Esophagus muscularis mucosa (tissue), 4 donors: ENCODE measurements at places on chromosomes 12 and 14. TPM values are rescaled to one million over a fixed set of nuclear protein-coding genes. Genes with fewer than 3 reads are reported as not detected.

The BCL2L14 gene
- not detected for total RNA-seq

The CLEC2D gene
- 3.7 TPM for total RNA-seq

GRCh38 chr12:49345051-49345824 is 1.4 kb upstream of the DNAJC22 start:
- no peak for DNase-seq

DNA sequence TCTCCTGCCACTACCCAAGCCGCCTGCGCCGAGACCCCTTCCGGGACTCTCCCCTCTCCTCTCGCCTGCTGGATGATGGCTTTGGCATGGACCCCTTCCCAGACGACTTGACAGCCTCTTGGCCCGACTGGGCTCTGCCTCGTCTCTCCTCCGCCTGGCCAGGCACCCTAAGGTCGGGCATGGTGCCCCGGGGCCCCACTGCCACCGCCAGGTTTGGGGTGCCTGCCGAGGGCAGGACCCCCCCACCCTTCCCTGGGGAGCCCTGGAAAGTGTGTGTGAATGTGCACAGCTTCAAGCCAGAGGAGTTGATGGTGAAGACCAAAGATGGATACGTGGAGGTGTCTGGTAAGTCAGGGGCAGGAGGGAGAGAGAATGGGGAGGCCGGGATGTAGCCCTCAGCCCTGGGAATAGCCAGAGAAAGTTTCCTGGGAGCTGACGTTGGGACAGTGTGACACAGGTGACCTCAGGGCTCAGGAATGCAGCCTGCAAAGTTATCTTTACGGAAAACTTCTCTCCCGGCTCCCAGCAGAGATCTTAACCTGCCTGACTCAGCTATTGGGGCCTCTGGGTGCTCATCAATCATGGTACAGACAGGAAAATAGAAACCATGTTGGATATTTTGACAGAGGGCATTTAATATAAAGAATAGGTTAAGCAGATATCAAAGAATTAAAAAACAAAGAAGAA is 747 bp downstream of the HSPB8 start:
- no peak for DNase-seq

- no peak for DNase-seq
These were observed 7.1 kb upstream of the CCDC184 start for GRCh38 chr12:48176417-48176751.

DNA sequence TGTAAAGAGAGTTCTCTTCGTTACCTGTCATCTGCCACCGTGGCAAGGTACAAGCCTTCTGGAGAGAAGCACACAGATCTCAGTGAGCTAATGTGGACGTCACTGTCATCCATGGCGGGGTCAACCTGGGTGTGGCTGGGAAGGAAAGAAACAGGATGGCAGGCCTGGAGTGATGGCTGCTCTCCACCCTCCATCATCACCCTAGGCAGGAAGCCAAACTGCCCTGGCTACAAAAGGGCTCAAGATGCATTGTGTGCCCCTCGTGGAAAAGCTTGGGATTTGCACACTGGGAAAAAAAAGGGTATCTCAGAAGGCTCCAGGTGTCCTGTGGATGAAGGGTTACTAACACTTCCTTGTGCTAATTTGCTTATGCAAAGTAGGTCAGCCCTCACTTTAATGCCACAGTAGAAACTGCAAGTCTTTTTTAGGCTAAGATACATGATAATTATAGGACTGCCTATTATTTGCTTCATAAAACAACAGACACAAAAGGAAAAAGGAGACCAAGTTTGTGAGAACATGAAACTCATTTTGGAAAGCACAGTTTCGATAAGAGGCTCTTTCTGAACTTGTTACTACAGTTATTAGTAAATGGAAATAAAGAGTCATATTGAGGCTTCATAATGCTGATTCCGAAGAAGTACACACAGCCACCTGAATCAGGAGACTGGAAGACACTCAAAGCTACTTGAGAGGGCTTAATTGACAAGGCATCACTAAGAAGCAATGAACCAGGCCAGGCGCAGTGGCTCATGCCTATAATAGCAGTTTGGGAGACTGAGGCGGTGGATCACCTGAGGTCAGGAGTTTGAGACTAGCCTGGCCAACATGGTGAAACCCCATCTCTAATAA is 18.9 kb downstream of the RFC5 start:
- DNase-seq: no peak

- DNase-seq: no peak
These were observed 15.1 kb upstream of the SLC38A2 start for GRCh38 chr12:46387670-46388069.

DNA sequence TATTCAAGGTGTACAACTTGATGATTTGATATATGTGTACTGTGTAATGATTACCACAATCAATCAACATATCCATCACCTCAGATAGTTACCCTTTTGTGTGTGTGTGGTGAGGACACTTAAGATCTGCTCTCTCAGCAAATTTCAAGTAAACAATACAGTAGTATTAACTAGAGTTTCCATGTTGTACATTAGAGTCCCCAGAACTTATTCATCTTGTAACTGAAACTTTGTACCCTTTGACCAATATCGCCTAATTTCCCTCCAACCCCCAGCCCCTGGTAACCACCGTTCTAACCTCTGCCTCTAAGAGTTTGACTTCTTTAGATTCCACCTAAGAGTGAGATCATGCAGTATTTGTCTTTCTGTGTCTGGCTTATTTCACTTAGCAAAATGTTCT is 12.1 kb downstream of the ADCK1 start:
- DNase-seq: no peak
